ENCODE measurements at places on chromosomes 13 and 19.

- DNase-seq: no peak
These were observed 168.4 kb upstream of the CSNK1A1L start for GRCh38 chr13:37273836-37274235.

DNA sequence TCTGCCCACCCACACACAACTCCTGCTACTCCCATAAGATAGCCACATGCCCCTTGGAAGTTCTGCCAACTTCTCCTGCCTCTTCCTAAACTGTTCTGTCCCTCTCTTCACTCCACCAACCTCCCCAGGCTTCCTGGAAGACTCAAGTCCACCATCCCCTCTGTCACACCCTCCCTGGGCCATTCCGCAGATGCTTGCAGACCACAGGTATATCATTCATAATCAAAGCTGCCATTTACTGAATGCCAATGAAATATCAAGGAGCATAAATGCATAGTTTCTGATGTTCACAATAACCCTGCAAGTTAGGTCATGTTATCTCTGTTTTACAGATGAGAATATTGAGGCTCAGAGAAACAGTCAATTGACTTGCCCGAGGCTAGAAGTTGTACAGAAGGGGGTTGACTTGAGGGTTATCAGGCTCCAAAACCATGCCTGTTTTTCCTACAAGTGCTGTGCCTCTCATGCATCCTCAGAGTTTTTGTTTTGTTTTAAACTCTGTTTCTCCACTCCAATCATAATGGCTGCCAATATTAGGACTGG, 135.6 kb downstream of the SLC7A1 start:
- no peak for DNase-seq

- no peak for DNase-seq
These were observed 11.4 kb downstream of the SBK2 start for GRCh38 chr19:55525289-55526101.

DNA sequence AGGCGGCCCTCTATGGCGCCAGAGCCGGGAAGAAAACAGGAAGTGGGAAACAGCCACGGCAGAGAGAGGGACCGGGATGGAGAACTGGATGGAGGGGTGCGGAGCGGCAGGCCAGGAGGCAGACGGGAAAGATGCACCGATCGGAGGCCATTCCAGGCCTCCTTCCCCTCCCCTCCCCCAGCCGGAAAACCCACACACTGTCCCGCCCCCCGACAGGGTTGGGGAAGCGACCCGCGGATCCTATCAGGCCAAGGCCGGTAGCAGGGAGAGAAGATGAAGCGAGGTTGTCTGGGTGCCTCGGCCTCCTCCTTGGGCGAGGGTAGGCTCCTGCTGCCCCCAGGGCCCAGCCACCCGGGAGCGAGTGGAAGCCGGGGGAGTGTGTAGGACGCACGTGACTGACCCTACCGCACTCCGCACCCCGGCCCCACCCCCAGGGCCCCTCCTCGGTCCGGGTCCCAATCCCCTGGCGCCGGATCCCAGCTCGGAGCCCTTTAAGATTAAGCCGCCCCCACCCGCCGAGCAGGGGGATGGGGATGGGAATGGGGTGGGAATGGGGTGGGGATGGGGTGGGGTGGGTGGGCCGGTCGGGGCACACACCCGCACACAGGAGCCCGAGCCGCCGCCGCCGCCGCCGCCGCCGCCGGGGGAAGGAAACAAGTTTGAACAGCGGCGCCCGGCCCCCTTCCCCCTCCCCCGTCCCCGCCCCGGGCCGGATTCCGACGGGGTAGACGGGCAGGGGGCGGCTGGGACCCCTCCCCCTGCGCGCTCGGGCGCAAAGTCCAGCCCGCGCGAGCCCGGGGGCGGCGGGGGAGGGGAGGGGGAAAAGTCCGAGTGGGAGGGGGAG, 1.5 kb downstream of the ERF start:
- DNase-seq: peak; percentile 66

GRCh38 chr19:45569619-45570421, 14.8 kb downstream of the OPA3 start:
- DNase-seq: peak; percentile 46

- DNase-seq: peak; percentile 20
These were observed 322.3 kb downstream of the EFNB2 start for GRCh38 chr13:106213028-106213757.

DNA sequence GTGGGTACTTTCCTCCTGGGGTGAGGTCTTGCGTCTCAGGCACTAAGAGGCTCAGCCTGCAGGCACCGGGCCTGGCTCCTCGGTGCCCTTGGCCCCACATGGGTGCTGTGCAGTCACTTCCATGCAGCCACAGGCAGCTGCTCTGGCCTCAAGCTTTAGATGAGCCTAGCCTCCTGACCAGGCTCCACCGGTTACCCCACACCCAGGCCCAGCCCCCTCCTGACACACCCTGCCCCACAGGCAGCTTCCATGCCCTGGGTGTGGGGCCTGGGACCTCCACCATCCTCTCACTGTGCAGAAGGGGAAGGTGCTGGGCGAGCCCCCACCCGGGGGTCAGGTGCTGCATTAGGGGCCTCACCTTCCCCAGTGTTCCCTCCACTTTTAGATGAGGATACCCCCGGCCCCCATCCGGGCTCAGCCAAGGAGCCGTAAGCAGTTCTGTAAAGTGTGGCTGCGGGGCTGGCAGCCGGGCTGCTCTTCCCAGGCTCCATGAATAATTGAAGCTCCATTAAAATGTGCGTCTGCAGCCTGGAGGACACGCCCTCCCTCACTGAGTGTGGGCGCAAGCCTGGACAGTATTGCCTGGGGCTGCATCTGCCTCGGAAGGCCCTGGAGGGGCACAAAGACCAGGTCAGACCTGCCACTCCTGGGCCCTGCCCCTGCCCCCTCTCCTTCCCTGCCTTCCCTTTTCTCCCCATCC, 72.5 kb upstream of the KCTD15 start:
- no peak for DNase-seq

DNA sequence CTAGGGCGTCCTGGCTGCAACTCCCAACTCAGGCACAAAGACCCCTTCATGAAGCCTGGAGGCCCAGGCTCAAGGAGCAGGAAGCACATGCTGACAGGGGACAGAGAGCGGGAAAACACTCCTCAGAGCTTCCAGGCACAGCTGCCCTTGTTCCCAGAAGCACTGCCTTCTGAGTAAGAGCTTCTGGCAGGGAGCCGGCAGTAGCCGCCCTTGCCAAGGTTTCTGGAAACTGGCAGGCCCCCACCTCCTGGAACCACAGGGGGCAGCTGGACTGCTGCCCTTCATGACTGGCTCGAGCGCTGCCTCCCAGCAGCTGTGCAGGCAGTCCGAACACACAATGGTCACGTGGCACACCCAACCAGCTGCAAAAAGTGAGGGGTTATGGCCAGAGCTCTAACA, 33.6 kb upstream of the EPHX3 start:
- peak; percentile 92 for DNase-seq

- DNase-seq: no peak
These were observed 131.3 kb downstream of the SUCLA2 start for GRCh38 chr13:47869776-47870175.

DNA sequence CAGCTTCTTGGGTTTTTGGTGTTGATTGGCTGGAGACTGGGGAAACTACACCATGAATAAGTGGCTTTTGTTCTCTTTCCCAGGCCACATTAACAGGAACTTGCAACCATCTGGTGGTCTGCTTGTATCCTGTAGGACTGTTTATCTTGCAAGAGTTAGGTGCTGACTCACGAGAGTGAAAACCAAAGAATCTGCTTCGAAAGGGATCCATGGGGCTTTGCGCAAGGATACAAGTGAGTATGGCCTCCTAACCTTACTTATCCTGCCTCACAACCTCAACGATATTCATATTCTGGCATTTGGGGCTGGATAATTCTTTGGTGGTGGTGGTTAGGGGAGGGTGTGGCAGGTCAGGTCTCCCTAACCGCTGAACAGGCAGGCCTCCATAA, 4.7 kb upstream of the SIGLECL1 start:
- no peak for DNase-seq

DNA sequence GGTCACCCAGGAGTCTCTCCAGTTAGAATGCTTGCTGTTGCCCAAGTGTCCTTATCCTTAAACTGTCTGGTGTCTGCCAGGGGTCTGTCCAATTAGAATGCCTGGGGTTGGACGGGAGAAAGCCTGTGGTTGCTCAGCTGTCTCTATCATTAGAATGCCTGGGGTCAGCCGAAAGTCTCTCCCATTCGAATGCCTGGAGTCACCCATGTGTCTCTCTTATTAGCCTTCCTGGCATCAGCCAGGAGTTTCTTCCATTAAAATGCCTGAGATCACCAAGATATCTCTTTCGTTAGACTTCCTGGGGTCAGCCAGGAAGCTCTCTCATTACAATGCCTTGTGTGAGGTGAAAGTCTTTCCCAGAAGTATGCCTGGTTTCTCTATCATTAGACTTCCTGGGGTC, 1521.0 kb downstream of the UQCRFS1 start:
- no peak for DNase-seq

- DNase-seq: no peak
These were observed 26.5 kb upstream of the CASP14 start for GRCh38 chr19:15022752-15023151.

- no peak for DNase-seq
These were observed 19.2 kb downstream of the CKM start for GRCh38 chr19:45303269-45304060.

DNA sequence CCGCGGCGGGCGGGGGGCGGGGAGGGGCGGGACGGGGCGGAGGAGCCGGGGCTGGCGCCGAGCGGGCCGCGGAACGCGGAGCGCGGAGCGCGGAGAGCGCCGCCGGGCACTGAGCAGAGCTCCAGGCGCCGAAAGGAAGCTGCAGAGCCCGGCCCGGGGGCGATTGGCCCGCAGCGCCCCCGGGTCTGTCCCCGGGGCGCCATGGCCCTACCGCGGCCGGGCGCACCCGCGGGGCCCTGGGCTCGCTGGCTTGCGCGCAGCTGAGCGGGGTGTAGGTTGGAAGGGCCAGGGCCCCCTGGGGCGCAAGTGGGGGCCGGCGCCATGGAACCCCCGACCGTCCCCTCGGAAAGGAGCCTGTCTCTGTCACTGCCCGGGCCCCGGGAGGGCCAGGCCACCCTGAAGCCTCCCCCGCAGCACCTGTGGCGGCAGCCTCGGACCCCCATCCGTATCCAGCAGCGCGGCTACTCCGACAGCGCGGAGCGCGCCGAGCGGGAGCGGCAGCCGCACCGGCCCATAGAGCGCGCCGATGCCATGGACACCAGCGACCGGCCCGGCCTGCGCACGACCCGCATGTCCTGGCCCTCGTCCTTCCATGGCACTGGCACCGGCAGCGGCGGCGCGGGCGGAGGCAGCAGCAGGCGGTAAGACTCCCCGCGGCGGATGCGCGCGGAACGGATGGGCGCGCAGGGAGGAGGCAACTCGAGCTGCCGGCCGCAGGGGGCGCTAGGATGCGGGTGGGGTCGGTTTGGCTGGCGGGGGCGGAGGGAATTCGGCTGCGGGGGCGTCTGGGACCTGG, at the start of gene PDE4A:
Gene PDE4A (plus strand): TSS at position 95 of the 796 bp plus-strand sequence. CDS start 227 bp downstream, at position 322.
- peak; percentile 49 for DNase-seq

DNA sequence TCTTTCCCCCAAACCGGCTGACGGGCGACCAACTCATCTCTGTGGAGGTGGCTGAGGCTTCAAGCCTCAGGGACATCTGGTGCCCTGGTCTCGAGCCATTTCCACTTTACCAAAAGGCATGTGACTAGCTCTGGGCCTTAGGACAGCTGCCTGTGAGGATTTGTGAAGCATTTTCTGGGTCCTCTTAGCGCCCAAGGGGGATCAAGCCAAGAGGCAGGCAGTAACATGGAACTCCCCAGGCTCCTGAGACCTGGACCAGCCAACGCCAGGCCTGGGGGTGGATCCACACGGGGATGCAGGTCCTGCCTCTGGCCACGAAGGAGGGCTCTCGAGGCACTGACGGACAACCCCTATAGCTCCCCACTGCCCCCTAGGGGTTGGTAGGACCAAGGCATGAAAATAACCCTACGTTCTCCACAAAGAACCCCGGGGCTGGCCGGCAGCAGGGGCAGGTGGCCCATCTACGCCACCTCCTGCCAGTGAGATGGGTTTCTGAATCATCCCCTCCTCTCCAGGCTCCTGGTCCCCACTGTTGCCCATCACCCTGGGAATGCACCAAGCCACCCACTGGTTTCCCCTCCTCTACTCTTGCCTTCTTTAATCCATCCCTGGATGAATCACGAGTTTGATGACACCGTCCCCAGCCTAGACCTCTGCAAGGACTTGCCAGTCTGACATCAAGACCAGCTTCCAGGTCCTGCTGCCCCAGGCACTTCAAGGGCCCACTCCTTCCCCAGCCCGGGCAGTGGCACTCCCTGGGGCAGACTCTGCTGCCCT, 7.0 kb upstream of the MYDGF start:
- peak; percentile 70 for DNase-seq

- DNase-seq: peak; percentile 10
These were observed 280.2 kb upstream of the EDNRB start for GRCh38 chr13:78198821-78199220.

DNA sequence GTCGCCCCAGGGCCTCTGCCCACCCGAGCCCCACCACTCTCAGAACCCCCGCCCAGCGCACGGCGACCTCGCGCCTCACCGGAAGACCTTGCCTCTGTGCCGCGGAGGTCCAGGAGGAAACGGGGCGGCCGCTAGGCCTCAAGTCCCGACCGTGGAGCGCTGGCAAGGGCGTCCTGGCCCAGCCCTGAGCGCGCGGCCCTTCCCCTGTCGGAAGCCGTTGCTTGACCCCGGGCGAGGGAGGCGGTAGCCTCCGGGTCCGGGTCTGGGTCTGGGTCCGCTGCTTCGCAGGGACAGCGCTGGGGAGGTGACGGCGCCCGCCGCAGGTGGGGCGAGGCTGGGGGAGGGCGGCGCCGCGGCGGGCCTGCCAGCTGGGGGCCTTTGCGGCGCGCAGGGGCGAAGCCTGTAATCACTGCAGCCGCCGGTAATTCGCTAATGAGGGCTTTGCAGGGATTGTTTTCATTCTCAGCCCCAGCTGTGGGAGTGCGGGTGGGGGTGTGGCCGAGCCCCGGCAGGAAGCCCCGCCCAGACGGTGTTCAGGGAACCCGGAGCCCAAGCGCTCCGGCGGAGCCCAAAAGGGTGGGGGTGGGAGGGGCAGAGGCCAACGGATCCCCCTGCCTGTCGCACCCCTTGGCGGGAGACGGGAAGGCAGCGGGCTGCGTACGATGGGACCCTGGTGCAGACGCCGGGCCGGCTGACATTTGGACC, 8.6 kb downstream of the C19orf25 start:
- DNase-seq: peak; percentile 78

GRCh38 chr13:45623516-45624090, 8.1 kb upstream of the ERICH6B start:
- peak; percentile 61 for DNase-seq

DNA sequence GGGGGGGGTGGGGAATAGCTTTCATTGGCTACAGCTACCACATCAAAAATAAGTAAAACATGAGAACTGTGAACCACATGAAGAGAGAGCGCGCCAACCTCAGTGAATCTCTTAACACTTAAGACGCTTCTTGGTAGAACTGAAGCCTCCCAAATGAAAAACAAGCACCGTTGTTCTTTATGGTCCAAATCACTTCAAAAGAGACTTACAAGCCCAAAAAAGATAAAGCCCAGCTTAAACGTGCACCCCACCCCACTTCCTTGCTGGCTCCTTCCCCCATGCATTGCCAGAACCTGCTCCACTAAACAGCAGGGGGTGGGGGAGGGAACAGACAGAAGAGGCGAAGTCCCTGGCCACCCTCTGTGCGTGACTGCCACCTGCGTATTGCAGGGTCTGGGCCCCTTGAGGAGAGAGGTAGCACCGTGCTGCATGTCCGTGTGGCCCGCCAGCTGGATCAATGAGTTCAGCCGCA, 479.1 kb downstream of the FOXO1 start:
- DNase-seq: no peak

GRCh38 chr19:41977916-41978315, 16.1 kb downstream of the ATP1A3 start:
- DNase-seq: no peak
